Gastroesophageal sphincter (tissue), 4 donors: ENCODE measurements at places on chromosomes 13 and 19.

DNA sequence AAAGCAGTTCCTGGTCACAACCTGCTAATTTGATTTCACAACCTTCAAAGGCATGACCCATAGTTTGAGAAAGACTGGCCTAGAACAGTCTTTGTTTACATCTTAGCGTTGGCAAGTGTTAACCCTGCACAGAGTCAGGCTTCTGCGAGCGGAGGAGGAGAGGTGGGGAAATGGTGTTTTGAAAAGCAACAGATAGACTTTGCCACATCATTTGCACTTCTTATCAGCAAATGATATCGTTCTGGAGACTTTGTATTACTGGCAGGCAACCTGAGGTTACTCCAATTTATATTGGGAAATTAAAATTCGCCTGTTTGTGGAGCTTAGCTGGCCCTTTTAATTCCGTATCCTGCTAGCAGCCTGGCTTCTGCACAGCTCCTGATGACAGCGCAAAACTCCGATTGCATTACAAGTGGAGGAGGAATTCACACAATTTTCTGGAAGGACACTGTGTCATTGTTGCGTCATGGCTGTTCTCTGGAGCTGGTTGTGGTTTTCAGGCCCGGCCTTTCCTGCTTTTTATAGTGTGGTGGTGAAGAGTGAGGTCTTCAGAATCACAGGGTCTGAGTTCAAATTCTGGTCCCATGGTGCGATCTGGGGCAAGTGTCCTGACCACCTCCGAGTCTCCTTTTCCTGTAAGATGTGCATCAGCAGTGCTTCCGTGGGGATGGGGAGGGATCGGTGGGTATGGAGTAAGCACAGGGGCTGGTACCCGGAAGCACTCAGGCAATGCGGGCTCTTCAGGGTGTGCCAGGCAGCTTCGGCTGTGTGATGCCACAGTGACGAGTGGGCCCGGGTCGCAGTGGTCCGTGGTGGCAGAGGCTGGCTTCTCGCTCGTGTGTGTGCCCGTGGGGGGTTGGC is 49.1 kb upstream of the EHD2 start:
- no peaks in the 10 kb centered on the region for H3K27me3 ChIP-seq
- peak; percentile 90 for ATAC-seq
- H3K4me1 ChIP-seq: peaks cover 15% of the 10 kb centered on the region
- peak overlapping the region; percentile 28 for H3K4me3 ChIP-seq
- H3K36me3 ChIP-seq: no peaks in the 10 kb centered on the region

DNA sequence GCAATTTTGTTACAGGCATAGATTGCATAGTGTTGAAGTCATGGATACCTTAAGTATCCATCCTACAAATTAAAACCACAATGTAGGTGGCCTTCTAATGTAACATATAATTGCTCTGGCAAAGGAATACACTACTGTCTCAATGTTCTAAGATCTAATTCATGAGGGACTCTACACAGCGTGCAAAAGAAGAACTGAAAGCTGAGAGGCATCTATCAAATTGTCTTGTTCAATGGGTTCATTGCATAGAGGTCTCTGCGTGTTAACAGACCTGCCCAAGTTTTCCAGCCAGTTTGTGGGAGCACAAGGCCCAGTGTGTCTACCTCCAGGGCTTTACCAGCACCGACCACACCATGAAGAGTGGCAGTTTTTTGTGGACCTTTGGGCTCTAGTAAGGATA is 451.4 kb downstream of the ITGBL1 start:
- H3K4me3 ChIP-seq: no peak overlapping the region
- H3K36me3 ChIP-seq: no peaks in the 10 kb centered on the region
- no peak for ATAC-seq
- H3K4me1 ChIP-seq: no peaks in the 10 kb centered on the region
- H3K27me3 ChIP-seq: no peaks in the 10 kb centered on the region

GRCh38 chr13:86383151-86383550 is 583.9 kb upstream of the SLITRK6 start:
- H3K27me3 ChIP-seq: no peaks in the 10 kb centered on the region
- no peak for ATAC-seq
- no peak overlapping the region for H3K27ac ChIP-seq
- no peaks in the 10 kb centered on the region for H3K36me3 ChIP-seq
- no peaks in the 10 kb centered on the region for H3K4me1 ChIP-seq
- no peak overlapping the region for H3K4me3 ChIP-seq

- no peak overlapping the region for H3K4me3 ChIP-seq
- no peak for ATAC-seq
- no peak overlapping the region for H3K27ac ChIP-seq
- H3K36me3 ChIP-seq: no peaks in the 10 kb centered on the region
- peaks cover 27% of the 10 kb centered on the region for H3K27me3 ChIP-seq
These were observed 133.4 kb upstream of the PEG3 start for GRCh38 chr19:56973713-56974555.

- H3K27ac ChIP-seq: no peak overlapping the region
- no peak overlapping the region for H3K4me3 ChIP-seq
- H3K4me1 ChIP-seq: no peaks in the 10 kb centered on the region
- no peaks in the 10 kb centered on the region for H3K27me3 ChIP-seq
These were observed 19.5 kb downstream of the MYO1F start for GRCh38 chr19:8557642-8558238.

GRCh38 chr13:85698256-85698655 is 101.0 kb downstream of the SLITRK6 start:
- no peak overlapping the region for H3K4me3 ChIP-seq
- H3K27ac ChIP-seq: no peak overlapping the region
- no peaks in the 10 kb centered on the region for H3K4me1 ChIP-seq
- H3K27me3 ChIP-seq: no peaks in the 10 kb centered on the region
- no peaks in the 10 kb centered on the region for H3K36me3 ChIP-seq

DNA sequence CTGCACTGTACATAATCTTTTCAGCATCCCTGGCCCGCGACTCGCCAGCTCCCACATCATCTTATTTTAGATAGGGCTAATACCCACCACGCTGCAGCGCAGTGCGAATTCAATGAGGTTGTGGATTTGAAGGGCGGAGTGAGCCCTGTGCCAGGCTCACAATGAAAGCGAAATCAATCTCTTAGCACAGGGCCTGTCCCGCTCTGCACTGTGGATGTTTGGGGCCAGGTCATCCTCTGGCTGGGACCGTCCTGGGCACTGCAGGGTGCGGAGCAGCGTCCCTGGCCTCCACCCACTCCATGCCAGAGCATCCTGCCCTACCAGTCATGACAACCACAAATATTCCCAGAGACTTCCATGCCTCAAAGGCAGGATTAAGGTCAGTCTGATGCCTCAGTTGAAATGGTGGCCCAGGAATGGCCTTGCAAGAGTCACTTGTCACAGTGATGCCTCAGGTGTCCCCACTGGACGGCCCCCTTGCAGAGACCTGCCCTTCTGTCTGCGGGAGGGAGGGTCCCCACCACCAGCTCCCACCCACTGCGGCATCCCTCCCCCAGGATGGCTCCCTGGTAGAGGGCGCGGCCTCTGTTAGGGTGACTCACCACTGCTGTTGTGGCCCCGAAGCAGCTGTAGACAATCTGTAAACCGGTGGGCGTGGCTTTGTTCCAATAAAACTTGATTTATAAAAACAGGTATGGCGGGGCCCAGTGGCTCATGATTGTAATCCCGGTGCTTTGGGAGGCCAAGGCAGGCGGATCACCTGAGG is 5.6 kb downstream of the UHRF1 start:
- peaks cover 18% of the 10 kb centered on the region for H3K4me1 ChIP-seq
- no peak for ATAC-seq
- no peak overlapping the region for H3K27ac ChIP-seq
- H3K27me3 ChIP-seq: peaks cover 9% of the 10 kb centered on the region

DNA sequence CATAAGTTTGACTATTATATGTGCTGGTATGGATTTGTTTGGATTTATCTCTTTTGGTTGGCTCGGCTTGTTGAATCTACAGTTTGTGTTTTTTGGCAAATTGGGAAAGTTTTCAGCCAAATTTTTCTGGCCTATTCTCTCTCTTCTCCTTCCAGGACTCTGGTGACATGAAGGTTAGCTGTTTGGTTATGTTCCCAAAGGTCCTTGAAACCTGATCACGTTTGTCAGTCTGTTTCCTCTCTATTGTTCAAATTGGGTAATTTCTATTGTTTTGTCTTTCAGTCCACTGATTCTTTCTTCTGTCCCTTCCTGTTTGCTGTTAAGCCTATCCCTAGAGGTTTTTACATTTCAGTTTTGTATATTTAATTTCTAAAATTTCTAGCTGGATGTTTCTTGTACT is 81.5 kb upstream of the SHISA2 start:
- no peaks in the 10 kb centered on the region for H3K36me3 ChIP-seq
- no peaks in the 10 kb centered on the region for H3K4me1 ChIP-seq
- H3K27ac ChIP-seq: no peak overlapping the region

GRCh38 chr19:54947381-54947780 is at the start of gene NLRP7:
Gene NLRP7 (minus strand): TSS chr19:54947530.
- ATAC-seq: no peak
- H3K4me1 ChIP-seq: no peaks in the 10 kb centered on the region
- H3K4me3 ChIP-seq: no peak within 1 kb of the TSS
- peaks cover 23% of the 10 kb centered on the region for H3K27me3 ChIP-seq
- H3K27ac ChIP-seq: no peak within 1 kb of the TSS

DNA sequence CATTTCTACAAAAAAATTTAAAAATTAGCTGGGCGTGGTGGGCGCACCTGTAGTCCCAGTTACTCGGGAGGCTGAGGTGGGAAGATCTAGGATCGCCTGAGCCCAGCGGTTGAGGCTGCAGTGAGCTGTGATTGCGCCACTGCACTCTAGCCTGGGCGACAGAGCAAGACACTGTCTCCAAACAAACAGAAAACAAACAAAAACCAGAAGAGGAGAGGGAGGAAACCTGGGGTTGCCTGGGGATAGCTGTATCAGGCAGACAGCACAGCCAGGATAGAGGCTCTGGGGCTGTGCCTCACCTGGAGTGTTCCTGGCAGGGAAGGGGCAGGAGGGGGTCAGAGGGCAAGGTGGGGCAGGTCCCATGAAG is 2.6 kb upstream of the POLR2E start:
- peak overlapping the region; percentile 98 for H3K27ac ChIP-seq
- H3K27me3 ChIP-seq: no peaks in the 10 kb centered on the region
- no peaks in the 10 kb centered on the region for H3K36me3 ChIP-seq
- ATAC-seq: no peak

- H3K4me1 ChIP-seq: no peaks in the 10 kb centered on the region
- no peak overlapping the region for H3K4me3 ChIP-seq
- ATAC-seq: no peak
- no peaks in the 10 kb centered on the region for H3K27me3 ChIP-seq
- H3K36me3 ChIP-seq: no peaks in the 10 kb centered on the region
These were observed 313.4 kb downstream of the OXGR1 start for GRCh38 chr13:96680898-96681297.

DNA sequence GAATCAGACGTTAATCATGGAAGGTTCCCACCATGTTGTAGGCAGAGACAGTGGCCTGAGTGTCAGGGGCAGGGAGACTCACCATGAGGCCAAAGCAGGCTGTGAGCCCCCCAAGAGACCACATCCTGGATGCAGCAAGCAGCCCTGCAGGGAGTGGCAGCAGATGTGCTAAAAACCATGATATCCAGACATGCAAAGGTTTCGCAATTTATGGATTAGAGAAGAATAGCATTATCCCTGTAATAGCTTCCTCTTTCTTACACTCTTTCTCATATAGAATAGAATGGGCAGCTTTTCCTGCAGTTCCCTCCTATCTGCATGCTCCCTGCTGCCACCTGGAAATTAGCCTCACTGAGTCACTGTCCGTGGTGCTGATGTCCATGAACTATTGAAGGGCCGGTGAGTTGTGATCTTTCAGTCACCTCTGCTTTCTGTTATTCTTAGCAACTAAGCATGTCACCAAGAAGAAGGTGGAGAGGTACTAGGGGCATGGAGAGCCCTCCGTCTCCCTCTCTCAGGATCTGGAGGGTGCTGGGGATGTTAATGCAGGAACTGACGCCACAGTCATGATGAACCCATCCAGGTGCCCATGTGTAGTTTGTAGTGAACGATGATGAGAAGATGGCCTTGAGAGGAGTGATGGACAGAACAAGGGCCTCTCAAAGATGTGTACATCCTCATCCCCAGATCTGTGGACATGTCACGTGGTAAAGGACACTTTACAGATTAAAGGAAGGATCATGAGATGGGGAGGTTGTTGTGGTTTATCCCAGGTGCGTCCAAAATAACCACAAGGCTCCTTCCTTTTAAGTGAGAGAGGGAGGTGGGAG is 9.9 kb downstream of the CEACAM4 start:
- no peaks in the 10 kb centered on the region for H3K36me3 ChIP-seq
- ATAC-seq: no peak
- H3K27ac ChIP-seq: no peak overlapping the region

DNA sequence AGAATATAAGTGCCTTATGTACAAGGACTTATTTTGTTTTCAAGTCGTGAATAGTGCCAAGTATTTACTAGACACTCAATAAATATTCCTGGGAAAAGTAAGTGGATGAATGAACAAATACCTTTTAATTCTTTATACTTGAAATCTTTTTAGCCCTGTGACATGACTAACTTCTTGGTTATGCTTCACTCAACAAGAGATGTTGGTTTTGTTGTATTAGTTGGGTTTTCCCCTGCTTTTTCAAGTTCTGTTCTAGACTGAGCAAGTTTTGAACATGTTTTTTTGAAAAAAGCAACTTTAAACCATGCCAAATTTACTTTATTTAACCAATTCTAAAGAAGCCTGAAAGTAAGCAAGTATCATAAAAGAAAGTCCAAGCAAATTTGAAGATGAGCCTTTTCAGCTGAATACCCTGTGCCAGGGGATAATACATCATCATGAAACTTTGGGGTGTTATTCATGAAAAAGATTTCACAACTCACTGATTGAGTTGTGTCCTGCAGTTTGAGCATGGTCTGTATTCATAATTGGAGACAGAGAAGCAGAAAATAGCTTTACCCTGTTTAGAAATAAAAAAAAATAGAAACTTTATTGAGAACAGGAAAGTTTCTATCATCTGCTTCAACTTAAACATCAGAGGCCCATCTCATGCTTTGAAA is 11.1 kb downstream of the LMO7 start:
- no peak overlapping the region for H3K4me3 ChIP-seq
- no peak for ATAC-seq
- no peaks in the 10 kb centered on the region for H3K36me3 ChIP-seq
- no peak overlapping the region for H3K27ac ChIP-seq

DNA sequence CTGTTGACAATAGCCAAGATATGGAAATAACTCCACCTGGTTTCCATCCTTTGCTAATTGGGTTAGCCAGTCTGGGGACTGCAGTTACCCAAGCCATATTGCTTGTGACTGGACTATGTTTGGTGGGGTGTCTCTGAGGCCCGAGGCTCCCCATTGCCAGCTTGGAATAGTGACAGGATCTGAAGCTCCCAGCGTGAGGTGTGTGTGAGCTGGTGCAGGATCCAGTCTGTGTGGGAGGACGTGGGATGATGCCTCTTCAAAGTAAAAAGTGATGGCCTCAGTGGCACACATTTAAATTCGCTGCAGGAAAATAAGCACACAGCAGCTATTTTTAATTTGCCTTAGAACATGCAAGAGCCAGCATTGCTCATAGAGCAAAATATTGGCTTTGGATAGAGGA is 75.0 kb downstream of the TEX26 start:
- H3K27me3 ChIP-seq: no peaks in the 10 kb centered on the region
- ATAC-seq: no peak
- H3K4me3 ChIP-seq: no peak overlapping the region

DNA sequence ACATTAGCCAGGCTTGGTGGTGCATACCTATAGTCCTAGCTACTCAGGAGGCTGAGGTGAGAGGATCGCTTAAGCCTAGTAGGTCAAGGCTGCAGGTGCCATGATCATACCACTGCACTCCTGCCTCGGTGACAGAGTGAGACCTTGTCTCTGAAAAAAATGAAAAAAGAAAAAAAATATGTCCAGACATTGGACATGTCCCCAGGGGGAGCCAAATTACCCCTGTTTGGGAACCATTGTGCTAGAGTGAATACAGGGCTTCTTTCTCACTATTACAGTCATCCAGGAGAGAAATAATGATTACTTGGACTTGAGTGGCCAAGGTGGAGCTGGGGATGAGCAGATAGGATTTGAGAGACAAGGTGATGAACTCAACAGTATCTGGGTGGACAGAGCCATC is 52.9 kb upstream of the ABCC4 start:
- H3K4me3 ChIP-seq: no peak overlapping the region
- H3K36me3 ChIP-seq: no peaks in the 10 kb centered on the region
- no peaks in the 10 kb centered on the region for H3K27me3 ChIP-seq
- ATAC-seq: no peak
- H3K4me1 ChIP-seq: no peaks in the 10 kb centered on the region
- no peak overlapping the region for H3K27ac ChIP-seq
